ENCODE measurements at places on chromosomes 3 and 15.

DNA sequence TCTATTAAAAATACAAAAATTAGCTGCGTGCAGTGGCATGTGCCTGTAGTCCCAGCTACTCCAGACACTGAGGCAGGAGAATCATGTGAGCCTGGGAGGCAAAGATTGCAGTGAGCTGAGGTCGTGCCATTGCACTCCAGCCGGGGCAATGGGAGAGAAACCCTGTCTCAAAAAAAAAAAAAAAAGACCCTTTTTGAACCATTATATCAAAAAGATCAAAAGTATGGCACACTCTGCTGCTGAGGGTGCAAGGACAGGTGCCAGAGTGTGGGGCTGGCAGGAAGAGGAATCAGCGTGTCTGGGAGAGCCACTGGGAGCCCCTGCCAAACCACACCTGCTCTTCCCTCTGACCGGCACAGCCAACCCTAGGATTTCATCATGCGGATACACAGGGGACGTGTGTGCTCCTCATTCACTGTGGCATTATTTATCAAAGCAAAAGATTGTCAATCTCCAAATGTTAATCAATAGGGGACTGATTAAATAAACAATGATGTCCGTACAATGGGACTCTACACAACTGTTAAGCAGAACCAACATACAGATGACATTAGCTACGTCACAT lies 147.3 kb upstream of the TLE3 start:
- H3K27ac ChIP-seq = no peak overlapping the region
- no peaks in the 10 kb centered on the region for H3K27me3 ChIP-seq
- H3K4me3 ChIP-seq = no peak overlapping the region
- DNase-seq = no peak
- no peaks in the 10 kb centered on the region for H3K4me1 ChIP-seq
- H3K36me3 ChIP-seq = no peaks in the 10 kb centered on the region

DNA sequence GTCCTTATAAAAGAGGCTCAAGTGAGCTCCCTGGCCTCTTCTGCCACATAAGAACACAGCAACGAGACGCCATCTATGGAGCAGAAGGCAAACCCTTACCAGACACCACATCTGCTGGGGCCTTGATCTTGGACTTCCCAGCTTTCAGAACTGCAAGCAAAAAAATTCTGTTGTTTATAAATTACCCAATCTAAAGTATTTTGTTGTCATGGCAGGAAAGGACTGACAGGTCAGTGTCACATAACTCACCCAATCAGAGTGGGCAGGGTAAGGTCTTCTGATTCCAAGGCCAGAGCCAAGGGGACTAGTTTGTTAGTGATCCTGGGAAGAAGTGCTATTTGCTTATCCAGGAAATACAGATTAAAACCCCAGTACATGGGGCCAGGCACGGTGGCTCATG lies 98.9 kb downstream of the HMG20A start:
- no peaks in the 10 kb centered on the region for H3K4me1 ChIP-seq
- no peak overlapping the region for H3K27ac ChIP-seq
- no peaks in the 10 kb centered on the region for H3K27me3 ChIP-seq

- no peaks in the 10 kb centered on the region for H3K27me3 ChIP-seq
- no peaks in the 10 kb centered on the region for H3K36me3 ChIP-seq
- no peak for DNase-seq
- H3K27ac ChIP-seq = no peak overlapping the region
- no peaks in the 10 kb centered on the region for H3K4me1 ChIP-seq
Observed at GRCh38 chr3:54780336-54780735, 147.5 kb downstream of the LRTM1 start.

DNA sequence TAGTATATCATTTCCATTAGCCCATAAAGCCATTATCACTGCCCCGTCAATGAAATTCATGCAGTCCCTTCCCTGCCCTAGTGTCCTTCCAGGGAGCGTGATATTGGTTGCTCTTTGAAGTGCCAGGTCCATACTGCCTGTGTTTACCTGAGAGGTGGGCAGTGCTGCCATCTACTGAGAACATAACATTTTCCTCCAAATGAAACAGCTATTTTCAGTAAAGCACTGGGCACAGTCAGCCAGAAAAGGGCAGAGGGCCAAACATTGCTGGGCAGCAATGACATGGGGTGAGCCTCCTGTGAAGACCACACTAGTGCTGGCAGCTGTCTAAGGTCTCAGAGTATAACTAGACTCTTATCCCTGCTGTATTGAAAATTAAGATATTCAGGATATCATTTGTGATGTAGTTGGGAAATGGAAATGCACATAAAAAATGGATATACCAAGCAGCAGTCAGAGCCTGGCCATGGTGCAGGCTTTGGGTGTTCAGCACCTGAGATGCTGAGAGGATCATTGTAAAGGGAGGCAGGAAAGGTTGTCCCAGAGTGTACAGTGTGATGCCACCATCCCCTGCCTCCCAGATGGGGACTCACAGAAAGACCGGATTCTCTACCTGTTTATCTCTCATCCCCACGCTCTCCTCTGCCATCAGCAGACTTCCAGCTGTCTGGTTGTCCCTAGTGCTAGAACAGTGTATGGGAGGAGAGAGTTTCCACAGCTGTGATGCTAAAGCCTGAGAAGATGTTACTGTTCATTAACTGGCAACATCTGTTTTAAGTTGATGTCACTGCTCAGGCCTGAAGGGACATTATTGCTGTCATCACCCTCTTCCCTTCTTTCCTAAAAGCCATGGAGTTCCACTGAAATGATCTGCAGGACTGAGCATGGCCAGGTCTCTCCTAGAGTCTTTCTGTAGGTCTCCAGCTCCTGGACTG lies 108.8 kb downstream of the ARNT2 start:
- no peaks in the 10 kb centered on the region for H3K4me1 ChIP-seq
- no peak for DNase-seq
- no peaks in the 10 kb centered on the region for H3K36me3 ChIP-seq
- H3K4me3 ChIP-seq = no peak overlapping the region
- H3K27ac ChIP-seq = no peak overlapping the region

DNA sequence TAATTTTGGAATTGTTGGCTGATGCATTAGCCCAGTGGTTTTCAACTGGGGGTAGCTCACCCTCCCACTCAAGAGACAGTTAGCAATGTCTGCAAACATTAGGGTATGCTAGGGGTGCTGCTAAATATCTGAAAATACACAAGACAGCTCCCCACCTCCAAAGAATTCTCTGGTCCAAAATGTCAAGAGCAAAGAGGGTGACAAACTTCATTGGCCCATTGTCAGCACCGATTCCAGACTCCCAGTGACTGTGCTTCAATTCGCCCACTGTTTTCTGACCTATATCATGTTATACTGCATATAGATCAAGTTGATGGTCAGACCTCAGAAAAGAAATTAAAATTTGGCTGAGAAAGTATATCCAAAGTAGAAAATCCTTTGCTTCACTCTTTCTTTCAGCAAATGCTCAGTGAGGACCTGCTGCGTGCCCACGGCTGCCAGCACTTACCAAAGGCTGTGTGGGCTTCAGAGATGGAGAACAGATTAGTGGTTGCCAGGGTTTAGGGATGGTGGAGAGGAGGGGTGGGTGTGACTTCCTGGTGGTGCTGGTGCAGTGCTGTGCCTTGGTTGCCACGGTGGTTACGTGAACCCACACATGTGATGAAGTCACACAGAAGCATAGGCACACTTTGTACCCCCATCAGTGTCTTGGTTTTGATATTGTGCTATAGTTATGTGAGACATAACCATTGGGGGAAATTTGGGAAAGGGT lies 204.0 kb downstream of the PLCL2 start:
- no peak overlapping the region for H3K4me3 ChIP-seq
- H3K36me3 ChIP-seq = no peaks in the 10 kb centered on the region
- no peak overlapping the region for H3K27ac ChIP-seq
- DNase-seq = no peak

GRCh38 chr3:79845546-79845945 lies 77.7 kb upstream of the ROBO1 start:
- H3K27ac ChIP-seq = no peak overlapping the region
- H3K27me3 ChIP-seq = no peaks in the 10 kb centered on the region
- H3K4me3 ChIP-seq = no peak overlapping the region
- H3K36me3 ChIP-seq = no peaks in the 10 kb centered on the region

DNA sequence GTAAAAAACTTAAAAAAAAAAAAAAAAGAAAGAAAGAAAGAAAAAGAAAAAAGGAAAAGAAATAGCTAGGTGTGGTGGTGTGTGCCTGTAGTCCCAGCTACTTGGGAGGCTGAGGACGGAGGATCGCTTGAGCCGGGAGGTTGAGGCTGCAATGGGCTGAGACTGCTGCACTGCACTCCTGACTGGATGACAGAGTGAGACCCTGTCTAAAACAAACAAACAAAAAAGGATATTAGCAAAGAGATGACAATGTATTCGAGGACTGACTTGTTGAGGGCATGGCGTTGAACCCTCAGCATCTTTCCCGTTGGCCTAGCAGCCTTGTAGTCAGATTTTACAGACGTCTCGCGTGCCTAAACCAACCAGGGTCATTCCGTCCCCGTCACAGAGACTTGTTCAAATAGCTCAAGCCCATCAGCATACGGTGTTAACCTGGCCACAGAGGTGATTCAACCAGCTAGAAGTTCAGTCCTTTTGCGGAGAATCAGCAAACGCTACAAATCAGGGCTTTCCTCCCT lies 528 bp upstream of the NIT2 start:
- H3K27me3 ChIP-seq = no peaks in the 10 kb centered on the region
- H3K36me3 ChIP-seq = no peaks in the 10 kb centered on the region
- H3K4me3 ChIP-seq = peak overlapping the region; percentile 65
- H3K27ac ChIP-seq = peak overlapping the region; percentile 34
- DNase-seq = no peak

DNA sequence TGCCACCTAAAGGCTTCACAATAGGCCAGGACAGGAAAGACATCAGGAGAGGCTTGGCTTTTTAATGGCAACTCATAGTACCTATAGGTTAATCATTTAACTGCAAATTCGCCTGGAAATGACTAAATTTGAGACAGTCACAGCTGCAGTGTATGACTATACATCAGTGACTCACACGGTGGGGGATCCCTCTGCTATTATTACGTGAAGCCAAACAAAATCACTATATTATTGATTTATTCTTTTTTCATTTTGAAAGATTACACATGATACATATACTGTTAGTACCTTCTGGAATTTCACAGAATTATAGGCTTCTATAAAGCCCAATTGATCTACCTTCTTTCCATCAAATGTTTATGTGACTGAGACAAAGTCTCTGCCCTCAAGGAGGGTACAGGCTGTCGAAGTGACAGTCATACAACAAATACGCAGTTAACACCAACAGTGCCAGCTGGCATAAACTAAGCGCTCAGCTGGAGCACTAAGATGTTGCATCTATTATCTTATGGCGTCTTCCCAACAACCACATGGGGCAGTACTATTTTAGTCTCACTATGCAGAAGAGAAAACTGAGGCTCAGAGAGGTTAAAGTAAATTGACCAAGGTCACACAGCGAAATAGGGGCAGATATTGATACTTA lies 82.0 kb upstream of the LMOD3 start:
- H3K4me1 ChIP-seq = no peaks in the 10 kb centered on the region
- no peak for DNase-seq
- H3K36me3 ChIP-seq = no peaks in the 10 kb centered on the region
- no peak overlapping the region for H3K4me3 ChIP-seq

DNA sequence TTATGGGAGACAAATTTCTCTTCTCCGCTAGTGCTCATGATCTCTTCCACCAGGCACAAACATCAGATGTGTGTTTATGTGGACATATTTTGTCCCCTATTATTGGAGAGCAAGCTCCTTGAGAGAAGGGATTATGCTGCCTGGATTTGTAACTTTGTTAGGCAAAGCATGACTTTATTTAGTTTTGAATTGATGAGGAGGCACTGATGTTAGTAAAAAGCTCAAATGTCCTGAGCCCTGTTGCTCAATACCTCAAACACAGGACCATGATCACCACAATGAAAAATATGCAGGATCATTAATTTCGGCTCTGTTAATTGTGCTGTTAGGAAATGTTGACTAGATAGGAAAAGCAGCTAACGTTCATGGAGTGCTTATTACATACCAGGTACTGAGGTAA lies 29.1 kb downstream of the SCG5 start:
- peaks cover 17% of the 10 kb centered on the region for H3K4me1 ChIP-seq
- H3K36me3 ChIP-seq = no peaks in the 10 kb centered on the region
- no peak overlapping the region for H3K4me3 ChIP-seq
- no peak for DNase-seq
- H3K27ac ChIP-seq = peak overlapping the region; percentile 23

DNA sequence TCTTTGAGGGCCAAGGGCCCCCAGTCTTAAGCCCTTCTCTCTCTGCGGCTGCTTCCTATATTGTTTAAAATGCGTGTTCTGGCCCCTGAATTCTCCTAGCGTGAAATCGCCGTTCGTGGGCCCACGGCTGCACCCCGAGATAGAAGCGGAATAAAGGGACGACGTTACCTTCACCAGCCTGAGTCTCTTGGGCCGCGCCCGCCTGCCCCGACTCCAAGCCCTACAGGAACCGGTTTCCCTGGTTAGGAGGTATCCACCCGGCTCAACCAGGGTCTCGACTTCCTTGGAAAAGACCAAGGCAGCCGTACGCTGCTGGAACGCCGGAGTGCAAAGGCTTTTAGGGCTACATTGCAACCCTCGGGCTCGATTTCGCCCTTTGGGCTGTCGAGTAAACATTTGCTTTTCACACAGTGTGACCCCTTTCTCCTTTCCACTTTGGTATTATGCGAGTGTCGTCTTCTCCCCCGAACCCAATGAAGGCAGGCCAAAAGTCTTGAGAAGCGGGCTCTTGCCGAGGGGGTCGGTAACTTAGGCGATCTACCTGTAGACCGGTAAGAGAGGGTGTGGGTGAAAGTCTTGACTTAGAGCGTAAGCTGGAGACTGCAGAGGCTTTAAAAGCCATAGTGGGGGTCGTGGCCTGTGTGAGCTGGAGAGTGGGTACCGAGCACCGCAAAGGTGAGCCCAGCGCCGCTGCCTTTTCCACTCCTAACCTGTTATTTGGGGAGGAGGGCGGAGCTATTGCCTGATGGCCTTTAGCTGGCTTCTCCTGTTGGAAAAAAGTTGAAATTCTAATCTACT lies 2.0 kb downstream of the TRIM71 start:
- DNase-seq = no peak
- H3K27me3 ChIP-seq = no peaks in the 10 kb centered on the region
- H3K4me3 ChIP-seq = no peak overlapping the region
- no peaks in the 10 kb centered on the region for H3K4me1 ChIP-seq

GRCh38 chr3:179589143-179589542 lies 15.3 kb downstream of the MRPL47 start:
- peaks cover 79% of the 10 kb centered on the region for H3K36me3 ChIP-seq
- H3K27ac ChIP-seq = no peak overlapping the region
- DNase-seq = no peak
- H3K4me1 ChIP-seq = no peaks in the 10 kb centered on the region
- no peak overlapping the region for H3K4me3 ChIP-seq
- no peaks in the 10 kb centered on the region for H3K27me3 ChIP-seq

- no peaks in the 10 kb centered on the region for H3K36me3 ChIP-seq
- H3K27me3 ChIP-seq = no peaks in the 10 kb centered on the region
- DNase-seq = no peak
- no peaks in the 10 kb centered on the region for H3K4me1 ChIP-seq
- no peak overlapping the region for H3K27ac ChIP-seq
Observed at GRCh38 chr3:95721938-95722337, 1092.5 kb upstream of the EPHA6 start.
